NCI-H774 (cell line): ENCODE measurements at places on chromosomes 13 and 19.

GRCh38 chr13:74835579-74835978, 646.4 kb downstream of the TBC1D4 start:
- DNase-seq: no peak

GRCh38 chr19:52689843-52690368, 44.9 kb downstream of the ZNF611 start:
- no peak for DNase-seq

GRCh38 chr19:53812335-53812734, 11.8 kb downstream of the NLRP12 start:
- DNase-seq: no peak

- DNase-seq: no peak
Measured at GRCh38 chr13:103006641-103007426, 59.4 kb downstream of the SLC10A2 start.

DNA sequence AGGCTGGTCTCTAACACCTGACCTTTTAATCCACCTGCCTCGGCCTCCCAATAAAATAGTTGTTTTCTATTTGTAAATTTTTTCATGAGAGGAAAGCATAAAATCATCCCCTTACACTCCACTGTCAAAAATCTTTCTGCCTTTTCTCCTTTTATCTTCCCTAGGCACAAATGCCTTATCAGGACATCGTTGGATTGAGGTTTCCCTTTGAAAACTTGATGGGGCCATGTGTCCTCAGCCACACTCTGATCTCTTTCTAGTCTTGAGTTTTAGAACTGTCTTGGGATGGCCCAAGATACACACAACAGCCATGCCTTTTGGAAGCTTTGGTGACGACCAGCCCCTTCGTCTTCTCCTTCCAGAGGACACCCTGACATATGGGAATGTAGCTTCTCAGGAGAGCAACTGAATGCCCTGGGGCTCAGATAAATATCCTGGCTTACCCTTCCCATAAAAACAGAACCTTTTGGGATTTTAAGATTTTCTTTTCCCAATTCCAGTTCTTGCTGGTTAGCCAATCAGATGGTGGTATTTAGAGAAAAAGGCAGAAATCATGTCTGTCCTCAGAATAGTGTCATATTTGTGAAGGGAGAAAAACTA, 112.4 kb downstream of the ZNF429 start:
- no peak for DNase-seq

- DNase-seq: no peak
Measured at GRCh38 chr19:17136021-17136420, 60.4 kb downstream of the MYO9B start.

- no peak for DNase-seq
Measured at GRCh38 chr13:52010890-52011631, at the start of gene ATP7B. Gene ATP7B (minus strand): TSS chr13:52011450. CDS start chr13:52011337, 113 bp downstream.

DNA sequence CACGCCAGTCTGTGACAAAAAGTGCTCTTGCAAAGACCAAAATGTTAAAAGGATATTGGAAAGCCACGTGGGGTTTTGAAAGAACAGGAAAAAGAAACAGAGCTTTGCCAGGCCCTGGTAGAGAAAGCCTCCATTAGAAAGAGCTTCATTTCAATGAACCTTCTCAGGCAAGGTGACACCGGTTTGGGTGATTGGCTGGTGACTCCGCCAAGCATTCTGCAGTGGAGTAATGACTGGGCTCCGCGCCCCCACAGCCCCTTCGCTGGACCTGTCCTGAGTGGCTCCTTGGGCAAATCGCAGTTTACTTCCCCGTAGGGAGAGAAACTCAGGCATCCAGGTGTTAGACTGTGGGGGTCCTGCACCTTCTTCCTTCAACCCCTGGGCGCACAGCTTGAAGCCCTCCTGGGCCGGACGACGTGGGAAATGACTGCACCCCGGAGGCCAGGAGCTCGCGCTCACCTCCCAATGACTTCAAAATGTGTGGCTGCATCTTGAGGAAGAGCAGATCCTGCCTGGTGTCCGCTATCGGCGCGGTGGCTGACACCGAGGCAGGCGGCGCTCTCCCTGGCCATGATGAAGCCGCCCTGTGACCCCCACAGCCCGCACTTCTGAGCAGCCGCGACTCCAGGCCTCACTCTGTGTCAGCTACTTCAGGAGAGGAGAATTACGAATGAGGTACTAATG, 444.6 kb upstream of the SGCG start:
- no peak for DNase-seq

GRCh38 chr13:110363010-110363409, 55.9 kb downstream of the COL4A2 start:
- DNase-seq: no peak

DNA sequence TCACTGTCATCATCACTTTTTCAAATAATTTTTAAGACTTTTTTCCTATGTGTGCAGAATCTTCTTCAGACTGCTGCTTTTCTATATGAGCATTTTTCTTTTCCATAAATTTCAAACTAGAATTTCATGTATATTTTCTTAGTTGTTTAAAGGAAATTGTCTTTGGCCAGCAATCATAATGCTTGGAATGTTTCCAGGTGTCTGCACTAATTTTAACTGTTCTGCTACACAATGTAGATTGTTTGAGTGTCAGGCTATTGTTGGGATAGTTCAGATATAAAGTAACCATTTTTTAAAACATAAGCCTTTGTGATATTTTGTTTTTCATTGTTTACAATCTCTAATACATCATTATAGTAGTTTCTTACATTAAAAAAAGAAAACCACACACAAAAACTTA, 1418.5 kb downstream of the EFNB2 start:
- no peak for DNase-seq

DNA sequence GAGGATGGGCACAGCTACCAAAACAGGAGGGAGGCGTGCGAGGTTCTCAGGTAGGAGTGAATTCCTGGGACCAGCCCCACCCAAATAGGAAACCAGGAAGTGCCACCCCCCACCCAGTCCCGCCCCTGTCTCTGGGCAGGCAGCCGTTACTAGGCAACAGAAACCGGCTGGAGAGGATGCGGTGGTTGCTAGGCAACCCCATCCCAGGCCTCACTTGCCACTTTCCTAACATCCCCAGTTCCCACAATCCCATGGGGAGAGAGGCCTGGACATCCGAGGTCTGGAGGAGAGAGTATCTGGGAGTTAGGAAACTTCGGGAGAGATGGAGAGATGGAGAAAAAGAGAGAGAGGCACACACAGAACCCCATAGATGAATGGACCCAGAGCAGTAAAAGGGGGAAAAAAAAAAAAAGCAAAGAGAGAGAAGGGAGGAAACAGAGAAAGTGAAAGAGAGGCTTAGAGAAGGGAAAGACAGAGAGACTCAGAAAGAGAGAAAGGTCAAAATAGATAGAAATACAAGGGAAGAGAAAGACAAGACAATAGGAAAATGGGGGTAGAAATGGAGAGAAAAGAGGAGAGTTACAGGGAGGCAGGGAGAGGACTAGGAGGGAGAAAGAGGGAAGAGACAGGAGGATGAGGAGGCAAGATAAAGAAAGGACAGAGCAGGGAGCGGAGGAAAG, 3.8 kb downstream of the GRIK5 start:
- DNase-seq: no peak

DNA sequence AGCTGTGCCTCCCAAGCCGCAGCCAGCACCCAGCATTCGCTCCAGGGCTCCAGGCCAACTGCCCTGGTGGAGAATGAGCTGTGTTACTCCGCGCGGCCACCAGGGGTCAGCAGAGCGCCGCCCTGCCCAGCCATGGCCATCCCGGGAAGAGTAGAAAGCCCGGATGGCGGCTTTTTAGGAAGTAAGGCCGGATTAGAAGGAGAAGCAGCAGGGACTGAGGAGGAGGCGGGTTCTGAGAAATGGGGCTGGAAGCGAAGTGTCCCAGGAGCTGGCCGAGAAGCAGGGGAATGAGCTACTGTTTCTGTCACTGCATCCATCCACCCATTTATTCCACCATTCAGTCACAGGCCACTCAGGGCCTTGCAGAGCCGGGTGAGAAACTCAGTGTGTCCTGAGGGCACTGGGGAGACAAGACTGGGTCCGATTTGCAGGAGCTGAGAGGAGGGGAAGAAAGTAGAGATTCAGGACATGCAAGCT, 6.6 kb upstream of the NPAS1 start:
- peak; percentile 53 for DNase-seq

- DNase-seq: no peak
Measured at GRCh38 chr19:29840066-29840950, 28.5 kb downstream of the CCNE1 start.

GRCh38 chr13:102028868-102029267, 373.0 kb downstream of the FGF14 start:
- DNase-seq: no peak

- no peak for DNase-seq
Measured at GRCh38 chr13:101514100-101514499, 61.6 kb downstream of the ITGBL1 start.

GRCh38 chr13:33940256-33940655, 122.3 kb downstream of the RFC3 start:
- no peak for DNase-seq

GRCh38 chr19:39156326-39157230, 31.0 kb downstream of the PAK4 start:
- no peak for DNase-seq

DNA sequence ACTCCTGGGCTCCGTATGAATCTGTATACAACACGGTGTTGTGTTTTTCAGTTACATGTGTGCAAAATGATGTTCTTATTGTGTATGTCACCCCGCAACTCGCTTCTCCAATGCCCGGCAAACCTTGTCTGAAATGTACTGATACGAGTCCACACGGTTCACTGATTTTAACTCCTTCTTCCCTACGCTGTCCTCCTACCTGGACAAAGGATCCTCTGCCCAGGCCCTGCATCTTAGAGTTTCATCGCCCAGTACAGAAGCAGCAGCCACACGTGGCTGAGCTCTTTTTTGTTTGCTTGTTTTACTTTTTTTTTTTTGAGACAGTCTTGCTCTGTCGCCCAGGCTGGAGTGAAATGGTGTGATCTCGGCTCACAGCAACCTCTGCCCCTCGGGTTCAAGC, 28.9 kb downstream of the ZFR2 start:
- DNase-seq: no peak

DNA sequence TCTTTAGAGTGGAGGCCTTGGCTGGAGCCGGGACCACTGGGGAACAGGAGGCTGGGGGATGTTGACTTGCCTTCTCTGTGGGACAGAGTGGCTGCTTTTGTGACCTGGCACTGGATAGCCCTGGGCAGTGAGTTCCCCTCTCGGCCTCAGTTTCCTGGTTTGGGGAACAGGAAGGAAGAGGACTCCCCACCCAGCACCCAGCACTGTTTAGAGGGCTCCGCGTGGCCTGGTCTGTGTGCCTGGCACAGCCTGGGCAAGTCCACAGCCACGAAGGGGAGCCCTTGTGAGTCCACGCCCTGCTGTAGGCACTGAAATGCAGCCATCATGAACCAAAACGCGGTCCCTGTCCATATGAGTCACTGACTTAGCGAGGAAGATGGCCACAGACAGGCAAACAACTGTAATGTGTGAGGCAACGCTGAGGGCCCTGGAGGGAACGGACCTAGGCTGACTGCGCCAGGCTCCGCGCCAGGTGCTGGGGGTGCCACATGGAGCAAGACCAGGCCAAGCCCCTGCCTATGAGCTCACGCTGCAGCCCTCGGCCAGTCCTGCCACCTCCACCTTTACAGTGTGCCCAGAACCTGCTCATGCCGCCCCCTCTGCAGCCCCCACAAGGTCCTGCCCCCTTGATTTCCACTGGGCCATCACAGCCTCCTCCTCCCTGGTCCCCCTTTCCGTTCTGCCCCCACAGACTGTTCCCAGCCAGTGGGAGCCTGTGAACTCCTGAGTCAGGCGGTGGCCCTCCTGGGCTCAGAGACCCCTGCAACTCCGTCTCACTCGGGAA, 35.5 kb downstream of the PAK4 start:
- no peak for DNase-seq

GRCh38 chr13:68428292-68428691, 1198.2 kb upstream of the PCDH9 start:
- no peak for DNase-seq

DNA sequence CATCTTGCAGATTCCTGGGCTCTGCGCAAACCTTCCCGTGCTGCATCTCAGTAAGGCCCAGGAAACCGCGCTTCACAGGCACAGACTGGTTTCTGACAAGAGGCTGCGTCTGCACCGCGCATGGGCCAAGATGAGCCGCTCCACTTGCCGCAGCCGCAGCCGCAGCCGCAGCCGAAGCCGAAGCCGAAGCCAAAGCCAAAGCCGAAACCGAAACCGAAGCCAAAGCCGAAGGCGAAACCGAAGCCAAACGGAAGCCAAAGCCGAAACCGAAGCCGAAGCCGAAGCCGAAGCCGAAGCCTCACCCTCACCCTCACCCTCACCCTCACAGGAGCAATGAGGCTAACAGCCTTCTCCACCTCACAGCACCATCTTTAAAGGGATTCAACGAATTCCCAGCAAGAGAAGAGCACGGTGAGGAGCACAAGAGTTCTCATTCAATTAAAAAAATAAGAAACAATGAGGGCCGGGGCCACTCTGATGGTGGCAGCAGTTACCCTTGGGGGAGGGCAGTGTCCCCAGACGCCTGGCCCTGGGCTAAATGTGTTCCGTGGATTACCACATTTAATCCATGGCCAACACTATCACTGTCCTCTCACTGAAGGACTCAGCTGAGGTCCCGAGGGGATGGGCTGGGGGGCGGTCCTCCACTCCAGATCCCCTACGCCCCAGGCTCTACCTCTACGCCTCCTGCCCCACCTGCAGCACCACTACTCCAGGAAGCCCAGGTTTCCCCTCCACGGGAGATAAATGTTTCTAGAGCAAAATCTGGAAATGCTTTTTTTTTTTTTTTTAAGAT, 29.1 kb downstream of the ZNF787 start:
- no peak for DNase-seq

GRCh38 chr13:59681636-59682311, 482.0 kb downstream of the DIAPH3 start:
- DNase-seq: no peak

- DNase-seq: peak; percentile 65
Measured at GRCh38 chr19:8335343-8336071, 7.6 kb downstream of the KANK3 start.

DNA sequence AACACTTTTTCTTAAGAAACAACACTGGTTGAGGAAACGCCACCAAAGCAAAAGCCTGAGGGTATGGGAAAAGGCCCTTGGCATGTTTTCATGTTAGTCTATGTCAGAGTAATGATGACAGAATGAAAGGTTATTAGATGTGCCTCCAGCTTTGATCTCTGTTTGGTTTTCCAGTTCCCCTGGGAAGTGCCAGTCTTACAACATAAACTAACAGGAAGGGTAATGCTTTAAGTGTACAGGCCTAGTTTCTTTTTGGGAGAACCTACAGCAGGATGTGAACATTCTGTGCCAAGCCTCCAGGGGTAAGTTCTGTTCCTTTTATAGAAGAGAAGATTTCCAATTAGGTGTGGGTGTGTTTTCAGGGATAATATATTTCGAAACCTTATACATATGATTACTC, 121.7 kb downstream of the FNDC3A start:
- no peak for DNase-seq

- peak; percentile 86 for DNase-seq
Measured at GRCh38 chr19:45130888-45131615, 29.7 kb downstream of the NKPD1 start.

- no peak for DNase-seq
Measured at GRCh38 chr19:6796278-6796677, 23.8 kb downstream of the VAV1 start.

DNA sequence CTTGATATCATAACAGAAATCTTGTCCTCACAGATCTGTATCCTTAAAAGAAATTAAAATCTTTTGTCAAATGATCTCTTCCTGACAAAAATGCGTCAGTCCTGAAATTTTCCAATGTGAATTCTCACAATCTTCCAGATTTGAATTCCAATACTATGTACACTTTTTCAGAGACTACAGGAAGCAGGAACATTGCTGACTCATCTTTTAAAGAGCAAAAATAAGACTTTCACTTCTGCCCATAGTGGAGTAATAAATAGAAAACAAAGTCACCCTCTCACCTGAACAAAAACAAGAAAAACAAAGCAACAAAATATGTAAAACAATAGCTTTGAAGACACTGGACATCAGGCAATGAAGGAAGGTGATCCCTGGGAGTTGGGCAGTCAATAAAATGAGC, 167.0 kb upstream of the IPO5 start:
- DNase-seq: no peak

- DNase-seq: no peak
Measured at GRCh38 chr13:106478116-106478515, 57.3 kb downstream of the EFNB2 start.
